ENCODE measurements at places on chromosomes 2 and 18. TPM values are rescaled to one million over a fixed set of nuclear protein-coding genes. Genes with fewer than 3 reads are reported as not detected.

CAPN10 gene
- 20.3 TPM for total RNA-seq

PLGLB2 gene
- 1.5 TPM for total RNA-seq

COL5A2 gene
- total RNA-seq = 9.6 TPM

ABCA12 gene
- 27.8 TPM for total RNA-seq

SEMA4F gene
- 10.8 TPM for total RNA-seq

RND3 gene
- 354 TPM for total RNA-seq

C2orf78 gene
- total RNA-seq = not detected

TNFRSF11A gene
- total RNA-seq = 0.34 TPM

COL3A1 gene
- total RNA-seq = under 0.01 TPM

TMEM127 gene
- 19.8 TPM for total RNA-seq

NEU2 gene
- not detected for total RNA-seq

GPR39 gene
- 2.7 TPM for total RNA-seq

REG3A gene
- total RNA-seq = not detected

ZBTB7C gene
- total RNA-seq = 7.0 TPM

All from nasal cavity respiratory epithelium epithelial cell of viscerocranial mucosa (primary cell).